ENCODE measurements at places on chromosomes 6 and 20.

DNA sequence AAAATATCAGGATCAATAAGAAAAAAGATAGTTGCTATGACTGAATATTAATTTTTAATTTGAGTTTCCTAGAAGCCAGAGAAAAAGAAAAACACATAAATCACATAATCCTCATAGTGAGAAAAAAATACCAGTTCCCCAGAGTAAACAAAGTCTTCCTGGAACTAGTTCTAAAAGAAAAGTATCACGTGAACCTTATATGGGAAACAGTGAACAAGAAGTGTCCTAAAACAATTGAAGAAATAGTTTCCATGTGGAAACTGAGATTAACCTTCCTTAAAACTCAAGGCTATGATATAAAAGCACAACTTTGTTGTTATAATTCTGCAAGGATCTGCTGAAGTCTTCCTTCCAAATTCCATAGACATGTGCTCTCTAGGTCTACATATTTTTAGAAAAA, 50.6 kb downstream of the RCAN2 start:
- DNase-seq, result no peak

DNA sequence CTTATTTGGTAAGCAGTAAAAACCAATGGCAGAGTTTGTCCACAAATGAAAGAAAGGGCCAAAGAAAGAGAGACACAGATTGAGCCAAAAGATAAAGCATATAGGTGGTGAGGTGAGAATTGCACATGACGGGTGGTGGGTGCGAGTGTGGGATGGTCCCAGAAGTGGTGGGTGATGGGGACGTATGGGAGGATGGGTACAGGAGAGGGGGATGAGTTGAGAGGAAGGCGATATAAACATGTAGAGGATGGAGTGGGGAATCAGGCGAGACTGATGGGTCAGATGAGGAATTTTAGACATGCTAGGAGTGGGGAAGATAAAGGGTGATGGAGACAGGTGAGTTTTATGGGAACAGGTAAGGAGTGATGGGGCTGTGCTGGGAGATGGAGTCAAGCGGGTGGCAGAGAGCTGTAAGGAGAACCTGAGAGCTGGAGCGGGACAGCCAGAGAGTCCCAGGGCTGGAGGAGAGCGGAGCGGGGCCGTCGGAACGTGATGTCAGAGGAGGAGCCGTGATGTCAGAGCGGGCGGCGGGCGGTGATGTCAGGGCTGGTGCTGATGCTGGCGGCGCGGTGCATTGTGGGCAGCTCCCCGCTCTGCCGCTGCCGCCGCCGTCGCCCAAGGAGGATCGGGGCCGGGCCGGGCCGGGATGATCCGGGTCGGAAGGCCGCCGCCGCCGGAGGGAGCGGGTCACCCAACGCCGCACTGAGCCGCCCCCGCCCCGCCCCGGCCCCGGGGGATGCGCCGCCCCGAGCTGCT, at the start of gene TTBK1:
Gene TTBK1, plus strand, starts transcription at position 574 of the 756 bp plus-strand sequence. CDS start 3,180 bp downstream, outside the sequence.
- no peak for DNase-seq

DNA sequence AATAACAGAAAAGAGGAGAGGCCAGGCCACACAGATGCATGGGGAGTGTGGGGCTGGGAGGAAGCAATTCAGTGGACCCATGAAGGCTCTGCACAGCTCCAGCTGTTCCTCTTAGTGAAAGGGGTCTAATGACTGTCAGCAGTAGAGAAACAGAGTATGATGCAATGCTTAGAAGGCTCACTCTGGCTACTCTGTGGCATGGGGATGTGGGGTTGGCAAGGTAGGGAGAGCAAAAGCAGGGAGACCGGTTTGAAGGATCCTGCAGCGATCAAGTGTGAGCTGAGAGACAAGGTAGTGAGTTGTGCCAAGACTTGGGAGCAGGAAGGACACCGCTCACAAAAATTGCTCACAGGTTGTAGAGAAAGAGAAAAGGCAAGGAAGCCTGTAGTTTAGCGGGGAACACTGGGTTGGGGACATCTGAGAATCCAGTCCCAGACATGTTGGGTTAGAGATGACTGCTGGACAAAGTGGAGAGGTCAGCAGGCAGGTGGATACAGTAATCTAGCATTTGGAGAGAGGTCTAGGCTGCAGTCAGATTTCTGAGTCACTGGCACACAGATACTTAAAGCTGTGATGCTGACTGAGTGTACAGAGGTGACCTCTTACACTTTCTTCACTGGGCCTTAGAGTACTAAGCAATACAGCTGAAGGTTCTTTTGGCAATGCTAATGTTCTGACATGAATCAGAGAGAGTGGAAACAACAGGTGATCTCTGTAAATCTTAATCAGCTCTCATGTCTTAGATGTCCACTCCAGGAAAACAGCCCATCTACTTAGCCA, 27.1 kb downstream of the NAPB start:
- no peak for DNase-seq

GRCh38 chr6:43172104-43173007, 1.3 kb downstream of the SRF start:
- peak; percentile 77 for DNase-seq

DNA sequence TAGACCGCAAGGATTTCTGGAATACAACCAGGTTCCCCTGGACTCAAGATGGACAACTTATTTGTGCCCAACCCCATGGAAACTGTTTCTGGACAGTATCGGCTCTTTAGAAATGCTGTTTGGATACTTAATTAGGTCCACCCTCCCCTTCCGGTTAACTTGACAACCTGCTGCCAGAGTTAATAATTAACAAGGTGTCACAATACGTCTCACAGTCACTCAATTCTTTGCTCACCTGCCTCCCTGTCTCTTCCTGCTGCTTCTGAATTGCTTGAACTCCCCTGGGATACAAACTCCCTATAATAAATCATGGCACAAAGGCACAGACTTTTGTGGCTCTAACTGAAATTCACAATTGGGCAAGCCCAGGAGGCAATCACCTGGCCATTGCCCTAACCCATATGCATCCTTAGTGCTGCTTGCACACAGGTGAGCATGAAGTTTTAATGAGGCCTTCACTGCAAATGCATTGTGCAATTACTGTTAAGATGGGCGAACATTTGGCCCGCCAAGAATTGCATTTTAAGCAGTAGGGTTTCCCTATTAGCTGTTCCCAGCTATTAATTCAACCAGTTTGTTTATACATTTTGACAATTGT, 504.4 kb upstream of the NOX3 start:
- DNase-seq, result no peak

- no peak for DNase-seq
Observed at GRCh38 chr20:17808357-17808756, 108.6 kb downstream of the BANF2 start.

- no peak for DNase-seq
Observed at GRCh38 chr6:110532431-110532830, 56.0 kb upstream of the SLC22A16 start.

GRCh38 chr6:161327360-161327953, 53.6 kb upstream of the AGPAT4 start:
- DNase-seq, result no peak

DNA sequence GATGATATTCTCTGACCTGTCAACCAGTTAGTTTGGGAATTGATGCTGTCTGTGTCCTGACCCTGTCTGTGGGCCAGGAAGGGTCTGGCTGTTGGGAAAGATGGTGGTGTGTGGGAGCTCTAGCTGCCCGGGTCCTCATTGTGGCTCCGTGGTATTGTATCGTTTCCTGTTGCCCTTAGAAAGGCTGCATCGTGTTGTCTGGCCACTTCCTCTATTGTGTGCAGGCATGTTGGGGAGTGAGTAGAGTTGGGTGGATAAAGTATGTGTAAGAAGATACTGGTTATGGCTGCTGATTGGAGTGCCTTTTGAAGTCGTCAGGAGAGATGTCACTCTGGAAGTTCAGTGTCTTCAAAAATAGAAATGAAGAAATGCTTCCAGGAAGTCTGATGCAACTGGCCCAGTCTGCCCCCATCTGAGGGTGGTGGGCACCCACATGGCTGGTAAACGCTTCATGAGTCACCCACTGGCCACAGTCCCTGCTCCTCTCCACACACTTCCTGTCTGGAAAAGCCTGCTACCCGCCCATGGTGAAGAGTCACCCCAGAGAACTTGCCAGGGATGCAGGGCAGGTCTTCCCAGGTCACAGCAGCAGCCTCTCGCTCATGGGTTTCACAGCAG, 27.9 kb downstream of the PPARD start:
- DNase-seq, result no peak

All from type B pancreatic cell (in vitro differentiated cells).